ENCODE measurements at places on chromosomes 1 and 21. TPM values are rescaled to one million over a fixed set of nuclear protein-coding genes. Genes with fewer than 3 reads are reported as not detected.

The CGN gene
- not detected for total RNA-seq

The CTSS gene
- 4.2 TPM for total RNA-seq

The PADI2 gene
- total RNA-seq = not detected

The GSTM5 gene
- total RNA-seq = 1.8 TPM

The ZNF496 gene
- total RNA-seq = 12.8 TPM

The GPR157 gene
- 3.6 TPM for total RNA-seq

The TMPRSS15 gene
- total RNA-seq = not detected

The INKA2 gene
- total RNA-seq = 1.2 TPM

Data from smooth muscle cell of the umbilical artery (primary cell).